CD4-positive, alpha-beta T cell treated with Interleukin-6 for 4 hours (primary cell): ENCODE measurements at places on chromosomes 2 and 18.

- DNase-seq = no peak
Measured at GRCh38 chr2:165891943-165892342, 61.6 kb downstream of the TTC21B start.

- DNase-seq = no peak
Measured at GRCh38 chr2:44768438-44769236, 172.9 kb upstream of the SIX3 start.

GRCh38 chr2:208265371-208265800 lies 669 bp upstream of the PIKFYVE start:
- DNase-seq = peak; percentile 55

DNA sequence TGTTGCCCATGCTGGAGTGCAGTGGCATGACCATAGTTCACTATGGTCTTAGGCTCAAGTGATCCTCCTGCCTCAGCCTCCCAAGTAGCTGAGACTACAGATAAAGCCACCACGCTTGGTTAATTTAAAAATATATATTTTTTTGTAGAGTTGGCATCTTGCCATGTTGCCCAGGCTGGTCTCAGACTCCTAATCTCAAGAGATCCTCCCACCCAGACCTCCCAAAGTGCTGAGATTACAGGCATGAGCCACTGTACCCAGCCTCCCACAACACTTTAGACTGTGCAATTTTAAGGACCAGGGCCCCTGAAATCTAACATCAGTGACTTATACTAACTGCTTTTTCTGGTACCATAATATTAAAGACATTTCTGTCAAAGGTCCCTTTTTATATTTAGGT lies 5.2 kb downstream of the TXNDC2 start:
- no peak for DNase-seq

GRCh38 chr2:72128843-72129227 lies 18.8 kb downstream of the CYP26B1 start:
- DNase-seq = no peak

DNA sequence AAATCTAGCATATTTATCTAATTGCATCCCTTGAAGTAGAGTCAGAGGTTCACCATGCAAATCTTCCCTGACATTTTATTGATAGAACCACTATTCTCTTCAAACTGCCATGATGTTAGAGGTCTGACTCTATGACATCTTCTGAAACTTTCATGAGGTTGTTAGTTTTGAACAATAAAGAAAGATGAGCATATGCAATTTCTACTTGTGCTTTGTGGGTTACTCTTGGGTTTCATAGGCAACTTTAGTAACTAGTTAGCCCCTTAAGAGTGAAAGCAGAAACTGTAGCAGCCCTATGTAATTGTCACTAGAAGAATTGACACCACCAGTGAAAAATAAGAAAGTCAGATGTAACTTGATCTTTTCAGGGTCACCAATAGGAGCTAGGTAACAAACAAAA lies 53.1 kb upstream of the ZEB2 start:
- no peak for DNase-seq

DNA sequence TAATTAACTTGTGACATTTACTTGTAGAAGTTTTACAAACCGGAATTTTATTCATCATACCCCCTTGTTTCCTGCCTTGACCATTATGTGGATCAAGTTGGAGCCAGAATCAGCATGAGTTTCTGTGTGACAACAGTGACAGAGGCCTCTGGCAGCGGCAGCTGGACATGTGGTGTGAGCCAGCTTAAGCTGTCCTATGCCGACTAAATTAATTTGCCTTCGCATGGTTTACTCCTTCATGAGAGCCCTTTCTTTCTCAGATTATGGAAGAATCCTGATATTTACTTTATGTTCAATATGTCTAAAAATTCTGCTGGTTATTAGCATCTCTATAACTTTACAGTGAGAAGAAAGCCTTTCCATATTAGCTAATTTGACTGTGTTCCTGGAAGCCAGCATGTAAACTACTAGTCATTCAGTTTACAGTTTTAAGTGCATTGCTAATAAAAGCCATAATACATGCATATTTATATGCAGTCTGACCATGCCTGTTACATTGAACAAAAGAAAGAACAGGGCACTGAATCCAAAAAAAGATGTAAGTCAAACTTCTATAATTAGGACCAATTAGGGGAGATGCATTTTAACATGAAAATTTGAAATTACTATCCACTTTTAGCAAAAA lies 495.8 kb upstream of the ACVR2A start:
- no peak for DNase-seq

DNA sequence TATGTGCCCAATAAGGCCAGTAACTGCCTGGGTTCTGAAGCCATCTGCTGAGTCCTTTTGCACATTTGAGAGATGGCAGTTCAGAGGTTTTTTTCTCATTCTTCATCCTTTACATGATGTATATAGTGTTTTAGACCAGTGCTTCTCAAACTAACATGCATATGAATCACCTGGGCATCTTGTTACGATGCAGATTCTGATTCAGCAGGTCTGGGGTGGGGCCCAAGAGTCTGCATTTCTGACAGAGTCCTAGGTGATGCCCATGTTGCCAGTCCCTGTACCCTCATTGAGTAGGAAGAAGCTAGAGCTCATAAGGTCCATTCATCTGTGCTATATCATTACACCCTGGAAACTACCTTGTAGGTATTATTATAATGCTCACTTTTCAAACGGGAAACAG lies 3.8 kb downstream of the SMYD5 start:
- DNase-seq = no peak

- no peak for DNase-seq
Measured at GRCh38 chr18:13026583-13027270, 35.6 kb downstream of the CEP192 start.

- peak; percentile 58 for DNase-seq
Measured at GRCh38 chr2:55010149-55010591, 40.1 kb downstream of the RTN4 start.

DNA sequence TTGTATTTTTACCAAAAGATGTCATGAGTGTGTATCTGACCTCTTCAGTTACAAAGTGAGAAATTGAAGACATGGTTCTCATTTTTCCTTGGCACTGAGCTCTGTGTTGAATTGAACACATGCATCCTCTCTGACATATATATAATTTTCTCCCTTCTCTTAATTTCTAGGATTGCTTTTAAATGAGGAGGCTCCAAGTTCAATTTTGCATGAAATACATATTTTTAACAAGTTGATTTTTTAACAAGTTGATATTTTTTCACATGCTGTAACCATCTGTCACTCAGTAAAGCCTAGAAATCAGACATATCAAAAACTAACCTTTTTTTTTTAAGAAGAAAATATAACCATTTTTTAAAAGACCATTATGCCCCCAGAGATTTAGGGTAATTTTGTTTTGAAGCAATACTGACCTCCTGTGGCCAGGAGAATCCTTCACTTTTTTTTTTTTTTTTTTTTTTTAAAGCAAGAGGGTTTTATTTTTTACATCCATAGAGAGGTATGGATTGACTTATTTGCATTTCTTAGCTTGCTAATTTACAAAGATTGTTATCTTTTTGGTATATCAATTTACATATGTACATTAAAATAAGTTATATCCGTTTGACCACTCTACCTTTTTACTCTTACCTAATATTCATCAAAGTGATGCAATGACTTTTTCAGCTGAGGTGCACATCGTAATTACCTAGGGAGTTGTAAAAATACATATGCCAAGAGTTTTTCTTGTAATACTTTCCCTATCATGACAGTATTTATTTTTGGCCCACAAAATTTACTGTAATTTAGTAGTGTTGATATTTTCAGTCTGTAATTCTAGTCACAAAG lies 161.8 kb downstream of the SOCS6 start:
- DNase-seq = no peak

- DNase-seq = no peak
Measured at GRCh38 chr2:180033993-180034894, 27.1 kb upstream of the CWC22 start.

DNA sequence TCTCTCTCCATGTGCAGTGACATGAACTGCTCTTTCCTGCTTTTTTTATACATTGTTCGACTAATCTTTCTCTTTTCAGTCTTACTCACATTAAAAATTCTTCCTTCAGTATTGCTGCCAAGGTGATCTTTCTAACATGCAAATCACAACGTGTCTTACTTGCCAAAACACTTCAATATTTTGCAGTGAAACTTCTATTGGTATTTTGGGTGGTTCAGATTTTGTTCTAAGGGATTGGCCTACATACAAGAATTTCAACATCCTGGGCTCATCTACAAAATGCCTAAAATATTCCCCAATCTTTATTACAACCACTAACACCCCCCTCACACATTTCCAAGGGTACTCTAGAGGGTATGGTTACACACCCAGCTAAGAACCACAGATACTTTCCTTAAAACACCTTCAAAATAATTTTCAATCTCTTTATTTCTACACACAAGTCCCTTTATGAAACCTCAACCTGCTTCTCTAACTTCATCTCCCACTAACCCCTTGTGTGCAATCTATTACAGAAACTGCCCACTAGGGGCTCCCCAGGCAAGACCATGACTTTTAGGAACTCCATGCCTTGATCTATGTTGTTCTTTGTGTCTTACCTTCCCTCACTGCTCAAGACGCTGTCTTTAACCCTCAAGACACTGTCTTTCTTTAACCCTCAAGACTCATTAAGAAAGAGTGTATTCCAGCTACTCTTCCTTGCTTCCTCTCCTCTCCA lies 50.9 kb downstream of the COL3A1 start:
- DNase-seq = no peak

GRCh38 chr2:181177376-181177775 lies 197.0 kb downstream of the UBE2E3 start:
- no peak for DNase-seq

- DNase-seq = no peak
Measured at GRCh38 chr2:36367895-36368353, 12.3 kb downstream of the CRIM1 start.

GRCh38 chr2:54581326-54582039 lies 125.4 kb downstream of the SPTBN1 start:
- DNase-seq = no peak

DNA sequence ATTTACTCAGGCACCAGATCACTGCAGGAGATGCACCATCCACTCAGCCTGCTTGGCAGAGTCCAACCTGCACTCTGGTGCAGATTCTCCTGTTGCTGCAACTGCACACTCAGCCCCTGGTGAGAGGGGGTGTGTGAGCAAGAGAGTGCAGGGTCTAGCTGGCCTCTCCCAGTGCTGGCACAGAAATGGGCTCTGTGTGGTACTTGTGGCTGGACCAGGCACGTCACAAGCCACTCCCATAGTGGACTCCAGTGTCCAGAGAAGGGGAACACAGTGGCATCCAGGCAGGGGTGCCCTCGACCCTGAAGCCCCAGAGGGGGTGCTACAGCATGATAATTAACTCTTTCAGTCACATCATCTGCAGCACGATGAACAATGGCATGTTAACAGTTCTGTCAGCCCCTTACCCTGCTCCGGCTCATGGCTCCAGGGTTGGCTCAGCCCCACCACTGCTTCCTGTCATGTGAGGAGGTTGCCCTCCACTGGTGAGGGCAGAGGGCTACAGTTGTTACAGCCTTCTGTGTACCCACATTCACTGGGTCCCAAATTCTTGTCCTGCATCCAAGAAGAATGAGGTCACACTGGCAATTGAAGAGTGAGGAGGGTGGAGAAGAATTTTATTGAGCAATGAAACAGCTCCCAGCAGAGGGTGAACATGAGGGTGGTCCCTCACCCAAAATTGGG lies 135.7 kb downstream of the EVA1A start:
- no peak for DNase-seq

- DNase-seq = no peak
Measured at GRCh38 chr2:230927711-230928341, 2.8 kb upstream of the GPR55 start.
